ENCODE measurements at places on chromosomes 6 and 20.
A peak's percentile ranks its signal among the peaks of the same experiment; 100 is the strongest.

DNA sequence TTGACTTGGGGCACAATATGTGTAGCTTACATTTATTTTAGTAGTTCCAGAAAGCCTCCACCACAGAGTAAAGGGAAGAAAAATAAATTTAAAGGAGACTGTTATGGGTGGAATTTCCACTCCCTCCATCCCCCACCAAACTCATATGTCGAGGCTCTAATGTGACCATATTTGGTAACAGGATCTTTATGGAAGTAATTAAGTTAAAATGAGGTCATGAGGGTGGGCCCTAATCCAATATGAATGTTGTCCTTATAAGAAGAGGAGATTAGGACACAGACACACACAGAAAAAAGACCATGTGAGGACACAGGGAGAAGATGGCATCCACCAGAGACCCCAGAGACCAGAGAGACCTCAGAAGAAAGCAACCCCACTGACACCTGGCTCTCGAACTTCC is 189.7 kb downstream of the EDN1 start:
- no peaks in the 10 kb centered on the region for H3K36me3 ChIP-seq
- no peak overlapping the region for H3K4me3 ChIP-seq
- no peak overlapping the region for H3K27ac ChIP-seq
- no peaks in the 10 kb centered on the region for H3K27me3 ChIP-seq
- peaks cover 8% of the 10 kb centered on the region for H3K4me1 ChIP-seq

- no peak for DNase-seq
- H3K4me1 ChIP-seq: no peaks in the 10 kb centered on the region
- no peaks in the 10 kb centered on the region for H3K27me3 ChIP-seq
- H3K36me3 ChIP-seq: no peaks in the 10 kb centered on the region
- no peak overlapping the region for H3K4me3 ChIP-seq
Measured at GRCh38 chr6:165227644-165228329, 81.6 kb downstream of the C6orf118 start.

GRCh38 chr6:53614676-53615075 is 50.9 kb downstream of the KLHL31 start:
- H3K4me3 ChIP-seq: no peak overlapping the region
- H3K4me1 ChIP-seq: peaks cover 4% of the 10 kb centered on the region
- H3K27ac ChIP-seq: no peak overlapping the region
- no peak for DNase-seq

DNA sequence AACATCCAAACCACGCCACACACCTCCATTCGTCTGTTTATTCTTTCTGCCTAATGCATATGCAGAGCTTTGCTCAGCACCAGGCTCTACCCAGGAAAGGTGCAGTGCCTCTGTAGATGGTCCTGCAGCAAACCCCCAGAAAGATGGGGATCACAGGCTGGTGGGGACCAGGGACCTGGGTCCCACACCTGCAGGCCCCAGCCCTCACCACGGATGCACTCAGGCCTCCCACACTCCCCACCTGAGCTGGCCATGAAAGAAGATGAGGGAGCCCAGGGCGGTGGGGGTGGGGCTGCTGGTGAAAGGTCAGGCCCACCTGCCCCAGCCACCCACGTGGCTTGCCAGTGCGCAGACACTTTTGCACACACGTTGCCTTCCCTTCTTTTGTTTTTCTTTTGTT is 217.7 kb downstream of the TAF4 start:
- no peak overlapping the region for H3K27ac ChIP-seq
- no peaks in the 10 kb centered on the region for H3K27me3 ChIP-seq
- H3K4me1 ChIP-seq: no peaks in the 10 kb centered on the region
- no peak for DNase-seq
- no peaks in the 10 kb centered on the region for H3K36me3 ChIP-seq

DNA sequence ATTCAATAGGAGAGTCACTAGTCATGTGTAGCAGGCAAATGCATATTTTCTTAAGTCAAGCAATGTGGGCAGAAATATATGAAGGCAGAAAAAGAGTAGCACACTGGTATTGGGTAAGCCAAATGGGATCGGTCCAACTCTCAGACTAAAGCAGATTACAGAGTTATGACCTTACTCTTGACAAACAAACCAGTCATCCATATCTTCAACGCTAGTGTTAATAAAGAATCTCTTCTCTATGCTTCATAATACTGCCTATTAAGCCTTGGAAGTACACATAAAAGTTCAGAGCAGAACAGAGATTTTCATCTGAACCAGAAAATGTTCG is 320.2 kb upstream of the JARID2 start:
- DNase-seq: no peak
- no peak overlapping the region for H3K27ac ChIP-seq
- no peaks in the 10 kb centered on the region for H3K4me1 ChIP-seq
- H3K4me3 ChIP-seq: no peak overlapping the region

DNA sequence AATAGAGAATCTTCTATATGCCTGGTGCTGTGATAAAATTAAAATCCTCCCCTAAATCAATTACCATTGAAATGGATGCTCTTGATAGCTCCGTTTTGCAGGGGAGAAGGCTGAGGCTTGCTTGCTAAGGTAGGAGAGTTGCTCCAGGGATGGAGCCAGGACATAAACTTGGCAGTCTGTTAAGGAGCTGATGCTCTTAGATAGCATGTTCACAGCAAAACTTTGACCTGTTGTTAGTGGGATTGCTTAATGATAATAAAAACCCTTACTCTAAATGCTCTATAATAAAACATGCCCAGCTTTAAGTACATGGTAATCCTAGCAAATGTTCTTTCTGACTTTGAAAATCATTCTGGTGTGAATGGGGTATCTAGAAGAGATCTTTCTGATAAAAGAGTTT is 228.4 kb upstream of the JAG1 start:
- no peaks in the 10 kb centered on the region for H3K36me3 ChIP-seq
- H3K4me1 ChIP-seq: no peaks in the 10 kb centered on the region
- H3K27ac ChIP-seq: no peak overlapping the region
- H3K4me3 ChIP-seq: no peak overlapping the region

GRCh38 chr6:17022604-17023003 is 79.2 kb upstream of the STMND1 start:
- DNase-seq: no peak
- H3K4me3 ChIP-seq: no peak overlapping the region
- no peaks in the 10 kb centered on the region for H3K4me1 ChIP-seq
- H3K27me3 ChIP-seq: peaks cover 34% of the 10 kb centered on the region
- no peak overlapping the region for H3K27ac ChIP-seq
- H3K36me3 ChIP-seq: no peaks in the 10 kb centered on the region

GRCh38 chr6:135002974-135003703 is 51.5 kb downstream of the HBS1L start:
- H3K27me3 ChIP-seq: no peaks in the 10 kb centered on the region
- H3K36me3 ChIP-seq: peaks cover 20% of the 10 kb centered on the region
- H3K27ac ChIP-seq: peak overlapping the region; percentile 62
- H3K4me3 ChIP-seq: peak overlapping the region; percentile 12

- no peak for DNase-seq
- no peak overlapping the region for H3K27ac ChIP-seq
- H3K27me3 ChIP-seq: no peaks in the 10 kb centered on the region
- no peaks in the 10 kb centered on the region for H3K4me1 ChIP-seq
- H3K4me3 ChIP-seq: no peak overlapping the region
Measured at GRCh38 chr20:55211481-55211880, 736.1 kb downstream of the DOK5 start.

DNA sequence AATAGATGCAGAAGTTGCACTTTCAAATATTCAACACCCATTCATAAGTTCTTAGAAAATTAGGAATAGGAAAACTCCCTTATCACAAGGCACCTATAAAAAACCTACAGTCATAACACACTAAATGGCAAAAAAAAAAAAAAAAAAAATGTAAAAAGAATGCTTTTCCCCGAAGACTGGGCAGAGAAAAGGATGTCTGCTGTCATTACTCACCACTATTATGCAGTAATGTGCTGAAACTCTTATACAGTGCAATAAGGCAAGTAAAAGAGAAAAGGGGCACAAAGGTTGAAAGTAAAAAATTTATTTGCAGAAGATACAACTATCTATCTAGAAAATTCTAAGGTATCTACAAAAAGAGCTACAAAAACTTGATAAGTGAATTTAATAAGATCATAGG is 607.8 kb upstream of the ARID1B start:
- no peaks in the 10 kb centered on the region for H3K27me3 ChIP-seq
- H3K36me3 ChIP-seq: no peaks in the 10 kb centered on the region
- DNase-seq: no peak
- no peak overlapping the region for H3K4me3 ChIP-seq

DNA sequence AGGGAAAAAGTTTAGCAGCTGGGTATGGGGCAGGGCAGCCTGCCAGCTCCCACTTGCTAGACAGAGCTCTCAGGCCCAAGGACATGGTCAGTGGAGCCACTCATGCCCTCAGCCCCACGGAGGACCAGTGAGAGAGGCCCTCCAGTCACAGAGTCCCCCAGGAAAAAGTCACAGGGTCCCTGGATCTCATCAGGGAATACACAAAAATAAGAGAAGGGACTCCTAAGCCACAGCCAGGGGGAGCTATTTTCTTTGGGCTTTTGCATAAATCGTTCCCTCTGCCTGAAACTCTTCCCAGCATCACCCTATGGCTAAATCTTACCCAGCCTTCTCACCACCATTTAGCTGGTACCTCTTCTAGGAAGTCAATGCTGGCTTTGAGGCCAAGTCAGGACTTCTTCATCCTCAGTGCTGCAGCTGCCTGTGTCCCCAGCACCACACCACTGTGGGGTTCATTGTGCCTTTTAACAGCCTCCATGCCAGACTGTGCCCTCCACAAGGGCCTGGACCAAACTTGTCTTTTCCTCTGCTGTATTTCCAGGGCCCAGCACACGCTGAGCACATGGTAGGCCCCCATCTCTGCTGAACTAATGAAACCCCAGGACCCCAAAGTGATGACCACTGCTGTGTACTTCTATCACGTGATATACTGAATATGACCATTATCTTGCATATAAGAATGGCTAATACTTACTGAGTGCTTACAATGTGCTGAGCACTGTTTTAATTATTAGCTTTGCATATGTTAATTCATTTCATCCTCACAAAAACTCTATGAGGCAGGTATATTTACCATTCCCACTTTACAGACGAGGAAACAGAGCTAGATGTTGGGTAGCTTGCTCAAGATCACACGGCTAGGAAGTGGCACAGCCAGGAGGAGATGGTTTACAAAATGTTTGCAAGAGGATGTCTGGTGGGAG is 2.0 kb downstream of the ZNF335 start:
- no peak for DNase-seq
- H3K27me3 ChIP-seq: no peaks in the 10 kb centered on the region
- peaks cover 25% of the 10 kb centered on the region for H3K36me3 ChIP-seq
- H3K4me3 ChIP-seq: peak overlapping the region; percentile 89
- peak overlapping the region; percentile 84 for H3K27ac ChIP-seq

- no peak overlapping the region for H3K4me3 ChIP-seq
- no peaks in the 10 kb centered on the region for H3K4me1 ChIP-seq
- H3K27ac ChIP-seq: no peak overlapping the region
- no peak for DNase-seq
Measured at GRCh38 chr6:91633374-91634111, 1046.7 kb upstream of the MAP3K7 start.

GRCh38 chr6:135419162-135419561 is 78.4 kb downstream of the AHI1 start:
- DNase-seq: no peak
- no peaks in the 10 kb centered on the region for H3K27me3 ChIP-seq
- H3K27ac ChIP-seq: no peak overlapping the region
- peaks cover 6% of the 10 kb centered on the region for H3K4me1 ChIP-seq
- H3K4me3 ChIP-seq: no peak overlapping the region
- peaks cover 28% of the 10 kb centered on the region for H3K36me3 ChIP-seq

GRCh38 chr6:35312076-35312800 is 14.6 kb downstream of the DEF6 start:
- peaks cover 89% of the 10 kb centered on the region for H3K4me1 ChIP-seq
- H3K27ac ChIP-seq: peak overlapping the region; percentile 93

DNA sequence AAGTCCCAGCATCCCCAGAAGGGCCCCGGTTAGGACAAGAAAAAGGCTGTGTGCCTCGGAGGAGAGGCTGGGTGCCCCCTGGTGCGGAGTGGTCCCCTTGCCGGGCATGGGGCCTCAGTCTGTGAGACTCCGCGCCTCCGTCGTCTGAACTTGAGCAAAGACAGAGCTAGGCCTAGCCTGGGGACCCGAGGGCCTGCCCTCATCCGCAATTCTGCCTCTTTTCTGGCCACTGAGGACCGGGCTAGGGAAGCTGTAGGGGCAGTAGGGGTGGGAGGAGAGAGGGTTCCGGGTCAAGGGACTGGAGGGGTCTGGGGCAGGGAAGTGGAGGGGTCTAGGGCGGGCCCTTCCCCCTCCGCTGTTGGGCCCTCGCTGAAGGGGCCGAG is 550 bp upstream of the HSPA12B start:
- DNase-seq: no peak
- H3K36me3 ChIP-seq: no peaks in the 10 kb centered on the region
- no peaks in the 10 kb centered on the region for H3K4me1 ChIP-seq
- H3K4me3 ChIP-seq: no peak overlapping the region

- no peak for DNase-seq
- H3K27ac ChIP-seq: no peak overlapping the region
- H3K36me3 ChIP-seq: no peaks in the 10 kb centered on the region
- H3K4me3 ChIP-seq: no peak overlapping the region
- no peaks in the 10 kb centered on the region for H3K4me1 ChIP-seq
Measured at GRCh38 chr20:57762531-57763234, 52.9 kb upstream of the PMEPA1 start.

- DNase-seq: no peak
- H3K4me3 ChIP-seq: no peak overlapping the region
- no peaks in the 10 kb centered on the region for H3K4me1 ChIP-seq
Measured at GRCh38 chr6:20790032-20790791, 256.0 kb downstream of the CDKAL1 start.

GRCh38 chr6:134911547-134911946 is 38.4 kb downstream of the ALDH8A1 start:
- no peak overlapping the region for H3K4me3 ChIP-seq
- H3K36me3 ChIP-seq: no peaks in the 10 kb centered on the region
- peaks cover 5% of the 10 kb centered on the region for H3K27me3 ChIP-seq

DNA sequence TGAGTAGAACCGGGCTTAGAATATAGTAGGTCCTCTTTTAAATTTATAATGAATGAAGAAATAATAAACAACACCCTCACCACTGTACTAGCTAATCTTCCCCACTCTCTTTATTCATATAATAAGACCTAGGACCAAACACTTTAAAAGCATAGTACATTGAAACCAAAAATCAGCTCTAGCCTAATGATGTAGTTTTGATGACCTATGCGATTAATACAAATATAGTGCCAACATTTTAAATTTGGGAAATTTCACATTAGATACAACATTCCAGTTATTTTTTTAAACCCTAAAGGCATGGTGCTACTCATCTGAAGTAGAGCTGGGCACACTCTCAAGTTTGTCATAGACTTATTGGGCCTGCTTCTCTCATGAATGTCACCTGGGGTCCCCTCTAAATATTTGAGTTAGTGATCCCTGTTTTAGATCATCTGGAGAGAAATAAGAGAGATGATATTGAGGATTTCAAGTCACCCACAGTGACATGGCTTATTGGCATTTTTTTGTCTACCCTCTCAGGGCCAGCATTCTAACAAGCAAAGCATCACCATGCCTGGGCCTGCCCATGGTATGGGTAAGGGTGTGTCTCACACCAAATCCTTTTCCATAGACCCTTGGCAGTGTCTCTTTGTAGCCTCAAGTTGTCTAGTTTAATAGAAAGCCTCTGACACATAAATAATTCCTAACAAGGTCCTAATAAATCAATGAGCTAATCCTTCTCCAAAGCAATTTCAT is 319.8 kb downstream of the HIVEP2 start:
- DNase-seq: no peak
- no peaks in the 10 kb centered on the region for H3K36me3 ChIP-seq
- no peak overlapping the region for H3K27ac ChIP-seq
- H3K4me3 ChIP-seq: no peak overlapping the region

GRCh38 chr6:151352410-151353396 is 38.7 kb downstream of the ZBTB2 start:
- no peaks in the 10 kb centered on the region for H3K36me3 ChIP-seq
- no peaks in the 10 kb centered on the region for H3K27me3 ChIP-seq
- peaks cover 1% of the 10 kb centered on the region for H3K4me1 ChIP-seq
